HCT116 (cell line): ENCODE measurements at places on chromosomes 12 and 14. TPM values are rescaled to one million over a fixed set of nuclear protein-coding genes. Genes with fewer than 3 reads are reported as not detected.

DNA sequence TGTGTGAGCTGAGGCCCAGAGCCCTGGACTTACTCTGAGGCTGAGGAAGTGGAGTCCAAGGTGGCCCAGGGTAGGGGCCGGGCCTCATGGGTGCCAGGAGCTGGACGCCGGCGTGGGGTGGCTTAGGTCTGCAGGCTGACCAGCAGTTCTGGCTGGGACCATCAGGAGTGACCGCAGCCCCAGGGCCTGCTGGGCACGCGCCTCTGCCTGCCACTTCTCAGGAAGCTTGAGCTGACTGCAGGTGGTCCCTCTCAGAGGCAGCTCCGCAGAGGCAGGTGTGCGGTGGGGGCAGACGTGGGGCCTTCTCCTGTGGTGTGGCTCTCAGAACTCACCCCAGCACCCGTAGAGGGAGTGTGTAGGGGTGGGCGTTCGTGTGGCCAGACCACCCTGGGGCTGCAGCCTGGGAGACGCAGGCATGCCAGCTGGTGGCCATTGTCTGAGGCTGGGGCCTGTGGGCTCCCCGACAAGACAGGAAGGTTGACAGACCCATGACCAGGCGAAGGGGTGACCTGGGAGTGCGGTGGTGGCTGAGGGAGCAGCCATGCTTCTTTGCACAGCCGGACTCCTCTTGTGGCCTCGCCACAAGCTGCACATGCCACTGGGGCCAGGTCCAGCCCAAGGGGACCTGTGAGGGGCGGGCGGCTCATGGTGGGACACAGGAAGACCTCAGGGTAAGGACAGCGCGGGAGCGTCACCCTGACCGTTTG, 40.0 kb upstream of the TEX22 start:
- H3K4me3 ChIP-seq, result no peak overlapping the region
- H3K27me3 ChIP-seq, result no peaks in the 10 kb centered on the region
- H3K36me3 ChIP-seq, result no peaks in the 10 kb centered on the region

The EIF2B2 gene
- 54.8 TPM for total RNA-seq

GRCh38 chr14:21924479-21924878, 250.9 kb upstream of the OR4E1 start:
- H3K4me3 ChIP-seq, result no peak overlapping the region
- DNase-seq, result no peak
- H3K27ac ChIP-seq, result no peak overlapping the region
- no peaks in the 10 kb centered on the region for H3K36me3 ChIP-seq
- peaks cover 14% of the 10 kb centered on the region for H3K27me3 ChIP-seq
- no peaks in the 10 kb centered on the region for H3K4me1 ChIP-seq

The TBX3 gene
- total RNA-seq, result 12.8 TPM

DNA sequence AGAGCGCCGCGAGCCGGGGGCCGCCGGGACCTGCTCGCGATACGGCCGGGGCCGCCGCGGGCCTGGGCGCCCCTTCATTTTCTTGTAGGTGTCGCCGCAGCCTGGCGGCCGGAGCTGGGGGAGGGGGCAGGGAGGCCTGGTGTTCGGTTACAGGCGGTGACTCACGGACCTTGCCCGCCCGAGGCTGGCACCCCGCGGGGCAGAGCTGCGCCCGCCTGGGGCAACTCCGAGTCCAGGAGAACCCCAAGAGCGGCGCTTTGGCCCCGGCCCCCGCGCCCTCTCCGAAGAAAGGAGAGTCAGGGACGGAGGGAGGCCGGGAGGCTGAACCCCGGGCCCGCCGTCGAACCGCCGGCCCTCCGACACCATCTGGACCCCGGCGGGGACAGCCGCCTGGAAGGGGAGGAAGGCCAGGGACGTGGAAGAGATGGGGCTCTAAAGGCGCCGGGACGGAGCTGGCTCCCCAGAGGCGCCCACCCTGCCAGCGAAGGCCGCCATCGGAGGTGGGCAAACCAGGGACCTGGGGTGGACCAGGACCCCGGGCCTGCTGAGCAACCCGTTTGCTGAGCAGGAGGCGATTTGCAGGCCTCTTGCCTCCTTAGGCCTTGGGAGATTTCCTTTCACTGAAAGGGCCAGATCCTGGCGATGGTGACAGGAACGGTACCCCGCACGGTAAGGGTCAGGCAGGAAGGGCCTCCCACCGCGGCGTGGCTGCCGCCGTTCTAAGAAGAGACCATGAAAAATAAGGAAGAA, 843 bp upstream of the NUAK1 start:
- peak; percentile 56 for DNase-seq
- H3K27ac ChIP-seq, result peak overlapping the region; percentile 93
- H3K36me3 ChIP-seq, result no peaks in the 10 kb centered on the region
- H3K27me3 ChIP-seq, result no peaks in the 10 kb centered on the region

The ULK1 gene
- total RNA-seq, result 34.2 TPM

The CD27 gene
- total RNA-seq, result 0.25 TPM

- no peak overlapping the region for H3K4me3 ChIP-seq
- H3K36me3 ChIP-seq, result no peaks in the 10 kb centered on the region
- no peak overlapping the region for H3K27ac ChIP-seq
- no peaks in the 10 kb centered on the region for H3K4me1 ChIP-seq
- no peak for DNase-seq
Observed at GRCh38 chr14:36238666-36239363, 62.3 kb upstream of the PTCSC3 start.

DNA sequence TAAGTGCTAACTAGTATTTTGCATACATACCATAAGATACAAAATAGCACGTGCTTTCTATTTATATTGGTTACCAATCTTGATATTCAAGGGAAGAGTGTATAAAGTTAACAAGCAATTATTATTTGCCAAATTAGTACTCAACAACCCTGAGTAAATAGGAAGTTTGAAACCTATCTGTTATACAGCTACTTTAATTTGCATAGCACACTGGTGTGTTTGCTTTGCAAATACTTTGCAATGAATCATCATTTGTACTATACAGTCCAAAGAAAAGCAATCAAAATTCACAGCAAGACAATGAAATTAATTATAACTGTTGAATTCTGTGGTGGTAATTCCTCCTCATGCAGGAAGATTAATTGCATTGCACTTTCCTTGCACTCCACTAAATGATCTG, 469.1 kb downstream of the PRKD1 start:
- no peaks in the 10 kb centered on the region for H3K4me1 ChIP-seq
- no peaks in the 10 kb centered on the region for H3K27me3 ChIP-seq
- no peak overlapping the region for H3K4me3 ChIP-seq
- H3K36me3 ChIP-seq, result no peaks in the 10 kb centered on the region
- no peak overlapping the region for H3K27ac ChIP-seq

DNA sequence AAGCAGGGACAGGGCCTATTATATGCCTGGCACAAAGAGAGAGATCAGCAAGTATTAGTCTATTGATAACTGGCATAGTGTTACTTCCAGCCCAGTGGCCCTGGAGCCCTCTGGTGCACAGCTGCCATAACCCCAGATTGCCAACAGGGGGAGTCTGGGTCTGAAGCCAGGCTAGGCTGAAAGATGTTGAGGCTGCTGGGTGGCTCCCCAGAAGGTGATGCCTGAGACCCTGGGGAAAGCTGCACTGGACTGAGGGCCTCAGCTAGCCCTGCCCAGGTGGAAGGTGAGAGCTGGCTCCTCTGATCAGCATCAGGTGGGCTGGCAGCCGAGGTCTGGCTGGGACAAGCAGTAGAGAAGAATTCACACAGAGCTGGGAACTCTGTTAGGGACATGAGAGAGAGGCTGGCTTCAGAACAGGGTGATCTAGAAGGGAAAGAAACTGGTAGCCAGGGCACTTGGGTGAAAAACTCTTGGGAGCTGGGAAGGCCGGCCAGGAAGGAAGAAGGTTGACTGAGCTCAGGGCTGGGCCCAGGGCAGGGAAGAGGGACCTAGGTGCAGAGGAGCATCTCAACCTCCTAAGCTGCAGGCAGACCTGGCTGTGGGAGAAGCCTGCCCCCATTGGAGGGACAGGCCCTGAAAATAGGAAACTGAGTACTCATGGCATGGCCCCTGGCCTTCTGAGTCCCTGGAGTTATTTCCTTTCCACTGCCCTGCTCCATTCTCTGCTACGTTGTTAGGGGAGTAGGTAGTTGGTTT, 3.9 kb downstream of the GZMH start:
- H3K36me3 ChIP-seq, result no peaks in the 10 kb centered on the region
- DNase-seq, result peak; percentile 10
- H3K4me1 ChIP-seq, result no peaks in the 10 kb centered on the region
- H3K27me3 ChIP-seq, result no peaks in the 10 kb centered on the region
- no peak overlapping the region for H3K27ac ChIP-seq

GRCh38 chr12:126811391-126811790, 1455.6 kb upstream of the TMEM132C start:
- peaks cover 25% of the 10 kb centered on the region for H3K27me3 ChIP-seq
- no peak overlapping the region for H3K27ac ChIP-seq

GRCh38 chr12:105341010-105341409, 10.5 kb downstream of the C12orf75 start:
- no peaks in the 10 kb centered on the region for H3K4me1 ChIP-seq
- no peaks in the 10 kb centered on the region for H3K36me3 ChIP-seq
- no peaks in the 10 kb centered on the region for H3K27me3 ChIP-seq
- no peak overlapping the region for H3K4me3 ChIP-seq
- H3K27ac ChIP-seq, result no peak overlapping the region

DNA sequence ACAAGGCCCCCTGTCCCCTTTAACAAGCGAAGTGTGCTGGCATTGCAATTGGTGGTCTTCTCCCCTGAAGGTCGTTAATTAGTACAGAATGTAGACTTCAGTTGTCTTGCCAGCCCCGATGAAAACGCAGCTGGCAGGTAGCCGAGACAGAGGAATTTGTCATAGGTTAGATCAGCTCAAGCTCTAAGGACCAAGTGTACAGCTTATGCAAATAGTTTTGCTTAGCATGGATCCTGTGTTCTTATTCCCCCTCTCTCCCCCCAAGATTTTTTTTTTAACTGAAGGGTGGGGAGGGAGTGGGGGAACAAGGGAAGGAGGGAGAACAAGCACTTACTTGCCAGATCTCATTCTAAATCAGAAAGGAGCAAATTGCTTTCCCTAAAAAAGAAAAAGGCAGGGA, 58.6 kb upstream of the PARP11 start:
- H3K36me3 ChIP-seq, result no peaks in the 10 kb centered on the region
- no peak for DNase-seq
- H3K27ac ChIP-seq, result no peak overlapping the region
- H3K27me3 ChIP-seq, result peaks cover 81% of the 10 kb centered on the region
- no peak overlapping the region for H3K4me3 ChIP-seq

GRCh38 chr12:87020071-87020470, 763.9 kb upstream of the MGAT4C start:
- H3K4me3 ChIP-seq, result no peak overlapping the region
- no peaks in the 10 kb centered on the region for H3K4me1 ChIP-seq
- H3K27ac ChIP-seq, result no peak overlapping the region
- no peak for DNase-seq
- no peaks in the 10 kb centered on the region for H3K36me3 ChIP-seq

The ANO4 gene
- total RNA-seq, result 1.7 TPM

DNA sequence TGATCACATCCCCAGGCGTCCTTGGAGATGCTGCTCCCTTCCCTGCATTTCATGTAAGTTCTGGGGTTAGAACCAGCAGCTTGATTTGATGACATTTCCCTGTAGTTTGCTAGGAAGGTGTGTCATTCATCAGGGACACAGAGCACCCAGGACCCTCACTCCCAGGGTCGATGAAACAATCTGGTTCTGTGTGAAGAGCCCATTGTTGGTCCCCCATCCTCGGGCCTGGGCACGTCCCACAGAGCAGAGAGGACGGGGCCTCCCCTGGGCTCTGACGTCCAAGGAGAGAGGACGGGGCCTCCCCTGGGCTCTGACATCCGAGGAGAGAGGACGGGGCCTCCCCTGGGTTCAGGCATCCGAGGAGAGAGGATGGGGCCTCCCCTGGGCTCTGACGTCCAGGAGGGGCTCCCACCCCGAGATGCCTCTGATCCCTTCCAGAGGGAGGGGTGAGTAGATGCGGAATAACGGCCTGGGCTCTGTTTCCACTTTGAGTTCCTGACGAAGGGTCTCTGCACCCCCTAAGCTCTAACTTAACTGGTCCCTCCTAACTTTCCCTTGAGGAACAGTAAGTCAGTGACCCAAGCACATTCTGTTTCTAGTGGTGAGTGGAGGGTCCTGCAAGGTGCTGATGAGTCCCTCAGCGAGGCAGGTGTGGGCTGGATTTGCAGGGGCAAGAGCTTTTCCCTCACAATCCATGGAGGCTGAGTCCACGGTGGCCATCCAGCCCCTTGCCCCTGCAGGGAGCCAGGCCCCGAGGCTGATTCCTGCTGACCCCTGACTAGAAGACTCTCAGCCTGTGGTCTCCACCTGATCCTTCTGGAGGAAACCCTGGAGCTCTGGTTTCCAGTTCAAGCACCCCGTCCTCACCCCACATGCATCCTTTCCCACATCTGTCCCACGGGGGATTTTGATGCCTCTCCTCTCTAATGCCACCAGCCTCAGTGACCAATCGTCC, 35.5 kb upstream of the SFSWAP start:
- no peak for DNase-seq
- no peaks in the 10 kb centered on the region for H3K27me3 ChIP-seq
- H3K4me3 ChIP-seq, result no peak overlapping the region
- H3K36me3 ChIP-seq, result no peaks in the 10 kb centered on the region
- H3K27ac ChIP-seq, result no peak overlapping the region
- H3K4me1 ChIP-seq, result peaks cover 10% of the 10 kb centered on the region

DNA sequence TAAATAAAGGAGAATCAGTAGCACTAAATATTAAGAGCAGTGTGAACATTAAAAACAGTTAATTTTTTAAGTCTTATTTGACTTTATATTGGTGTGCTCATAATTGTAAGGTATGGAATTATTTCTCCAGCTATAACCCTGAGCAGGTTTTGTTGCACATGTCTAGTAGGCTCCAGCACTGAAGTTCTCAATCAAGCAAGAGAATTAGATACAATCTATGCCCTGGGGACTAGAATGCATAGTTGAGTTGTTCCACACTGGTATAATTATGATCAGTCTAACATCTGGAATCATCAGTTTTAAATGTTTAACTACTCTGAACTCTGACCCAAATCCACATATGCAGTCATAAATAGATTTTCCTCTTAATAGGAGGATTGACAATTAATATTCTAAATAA, 257.8 kb upstream of the ARHGAP5 start:
- H3K27ac ChIP-seq, result peak overlapping the region; percentile 70; the same call in 1 of the 2 replicates
- no peak for DNase-seq
- no peaks in the 10 kb centered on the region for H3K27me3 ChIP-seq
- H3K4me1 ChIP-seq, result peaks cover 21% of the 10 kb centered on the region

- no peaks in the 10 kb centered on the region for H3K36me3 ChIP-seq
- no peak overlapping the region for H3K4me3 ChIP-seq
- DNase-seq, result no peak
- no peaks in the 10 kb centered on the region for H3K27me3 ChIP-seq
- no peak overlapping the region for H3K27ac ChIP-seq
Observed at GRCh38 chr12:1670358-1671268, 20.3 kb upstream of the ADIPOR2 start.
